ENCODE measurements at places on chromosomes 6 and 20.
A peak's percentile ranks its signal among the peaks of the same experiment; 100 is the strongest.

GRCh38 chr6:90764001-90764400 lies 177.1 kb upstream of the MAP3K7 start:
- H3K4me3 ChIP-seq = no peak overlapping the region
- no peaks in the 10 kb centered on the region for H3K36me3 ChIP-seq
- no peaks in the 10 kb centered on the region for H3K4me1 ChIP-seq
- no peak for DNase-seq
- no peak overlapping the region for H3K27ac ChIP-seq

- no peaks in the 10 kb centered on the region for H3K36me3 ChIP-seq
- H3K4me1 ChIP-seq = no peaks in the 10 kb centered on the region
- no peaks in the 10 kb centered on the region for H3K27me3 ChIP-seq
- H3K27ac ChIP-seq = no peak overlapping the region
- H3K4me3 ChIP-seq = no peak overlapping the region
- DNase-seq = no peak
These were observed 107.2 kb upstream of the CENPW start for GRCh38 chr6:126232671-126233070.

DNA sequence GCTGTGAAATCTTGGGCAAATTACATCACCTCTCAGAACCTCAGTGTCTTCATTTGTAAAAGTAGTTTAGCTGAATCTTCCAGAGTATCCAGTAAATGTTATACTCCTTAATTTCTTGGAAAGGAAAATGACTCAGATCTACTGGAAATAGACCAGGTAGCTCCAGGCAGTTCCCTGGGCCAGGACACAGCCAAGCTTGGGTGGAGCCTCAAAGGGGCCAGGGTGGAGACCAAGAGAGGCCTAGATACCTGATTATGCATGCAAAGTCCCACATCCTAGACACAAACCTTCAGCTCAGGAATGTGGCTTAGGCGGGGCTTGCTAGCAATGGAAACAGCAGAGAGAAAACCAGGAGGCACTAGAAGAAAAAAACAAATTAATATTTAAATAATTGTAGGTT lies 272.8 kb downstream of the MAFB start:
- no peak overlapping the region for H3K4me3 ChIP-seq
- H3K27me3 ChIP-seq = no peaks in the 10 kb centered on the region
- no peaks in the 10 kb centered on the region for H3K4me1 ChIP-seq

DNA sequence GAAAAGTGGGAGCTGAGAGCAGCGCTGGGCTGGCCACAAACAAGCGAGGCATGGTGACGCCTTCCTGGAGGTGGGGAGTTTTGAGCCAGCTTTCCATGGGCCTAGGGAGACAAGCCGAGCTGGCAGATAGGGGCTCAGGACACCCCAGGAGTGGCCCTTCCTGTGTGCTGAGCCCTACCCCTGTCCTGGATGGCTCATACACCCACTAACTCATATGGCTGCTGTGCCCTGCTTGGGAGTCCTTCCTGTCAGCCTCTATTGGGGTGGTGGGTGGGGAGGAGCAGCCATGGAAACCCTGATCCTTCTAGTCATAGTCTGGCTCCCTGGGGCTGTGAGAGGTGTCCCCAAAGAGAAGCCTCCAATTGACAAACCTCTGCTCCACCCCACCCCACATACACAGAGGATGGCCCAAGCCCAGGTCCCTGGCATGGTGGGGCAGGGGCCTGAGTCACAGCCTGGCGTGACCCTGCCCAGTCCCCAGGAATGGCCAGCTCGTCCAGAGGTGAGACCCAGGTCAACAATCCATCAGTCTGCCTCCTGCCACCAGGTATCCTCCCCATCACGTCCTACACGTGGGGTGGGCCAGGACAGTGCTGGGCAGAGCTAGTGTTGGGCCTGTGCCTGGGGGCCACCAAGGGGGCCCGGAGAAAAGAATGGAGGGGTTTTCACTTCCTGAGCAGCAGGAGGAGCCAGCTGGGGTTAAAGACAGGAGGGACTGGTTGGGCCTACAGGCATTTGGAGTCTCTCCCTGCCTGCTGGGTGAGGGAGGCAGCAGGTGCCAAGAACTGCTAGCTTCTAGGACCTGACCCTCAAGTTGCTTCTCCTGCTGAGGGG lies 52.2 kb downstream of the MRPL14 start:
- no peak overlapping the region for H3K4me3 ChIP-seq
- peaks cover 19% of the 10 kb centered on the region for H3K27me3 ChIP-seq
- H3K4me1 ChIP-seq = peaks cover 42% of the 10 kb centered on the region
- H3K36me3 ChIP-seq = no peaks in the 10 kb centered on the region
- peak; percentile 32 for DNase-seq
- H3K27ac ChIP-seq = no peak overlapping the region

DNA sequence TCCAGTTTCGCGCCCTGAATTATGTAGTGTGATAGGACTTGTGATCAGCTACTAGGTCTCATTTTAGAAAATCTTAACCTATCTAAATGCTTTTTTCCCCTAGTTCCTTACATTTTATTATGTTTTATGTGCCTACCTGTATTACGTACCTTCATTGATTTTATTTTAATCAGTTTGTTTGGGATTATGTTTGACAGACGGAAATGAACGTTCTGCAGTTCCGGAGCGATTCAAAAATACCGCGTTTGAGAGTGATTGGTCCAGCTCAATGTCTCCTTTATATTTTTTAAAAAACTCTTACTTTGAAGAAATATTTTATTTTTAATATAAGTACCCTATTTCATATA lies 114.3 kb upstream of the BTN3A2 start:
- DNase-seq = peak; percentile 88
- peak overlapping the region; percentile 82 for H3K4me3 ChIP-seq
- H3K27ac ChIP-seq = peak overlapping the region; percentile 99
- peaks cover 10% of the 10 kb centered on the region for H3K4me1 ChIP-seq
- no peaks in the 10 kb centered on the region for H3K27me3 ChIP-seq

DNA sequence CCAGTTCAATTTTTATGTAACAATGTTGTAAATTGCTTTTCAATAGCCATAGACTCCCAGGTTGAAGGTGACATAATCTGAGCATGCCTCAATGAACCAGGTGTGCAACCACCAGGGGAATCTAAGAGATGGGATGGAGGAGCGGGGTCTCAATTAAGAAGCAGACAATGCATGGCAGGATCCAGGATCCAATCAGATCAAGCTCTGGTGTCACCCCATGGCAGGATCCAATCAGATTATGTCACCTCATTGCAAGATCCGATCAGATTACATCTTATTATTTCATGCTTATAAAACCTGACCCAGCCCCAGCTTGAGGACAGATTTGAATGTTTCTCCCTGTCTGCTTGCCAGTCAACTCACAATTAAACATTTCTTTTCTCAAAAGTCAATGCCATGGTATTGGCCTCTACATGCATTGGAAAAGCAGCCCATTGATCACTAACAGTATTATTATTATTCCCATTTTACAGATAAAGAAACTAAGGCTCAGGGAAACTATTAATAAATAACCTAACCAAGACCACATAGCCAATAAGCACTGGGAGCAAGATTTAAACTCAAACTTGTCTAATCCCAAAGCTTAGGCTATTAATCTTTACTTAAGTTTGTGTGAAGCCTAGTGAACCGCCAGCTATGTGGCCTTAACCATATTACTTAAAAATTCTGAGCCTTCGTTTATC lies 14.3 kb upstream of the SIRT5 start:
- no peak for DNase-seq
- no peak overlapping the region for H3K27ac ChIP-seq
- H3K27me3 ChIP-seq = no peaks in the 10 kb centered on the region
- no peaks in the 10 kb centered on the region for H3K36me3 ChIP-seq
- no peak overlapping the region for H3K4me3 ChIP-seq
- no peaks in the 10 kb centered on the region for H3K4me1 ChIP-seq

DNA sequence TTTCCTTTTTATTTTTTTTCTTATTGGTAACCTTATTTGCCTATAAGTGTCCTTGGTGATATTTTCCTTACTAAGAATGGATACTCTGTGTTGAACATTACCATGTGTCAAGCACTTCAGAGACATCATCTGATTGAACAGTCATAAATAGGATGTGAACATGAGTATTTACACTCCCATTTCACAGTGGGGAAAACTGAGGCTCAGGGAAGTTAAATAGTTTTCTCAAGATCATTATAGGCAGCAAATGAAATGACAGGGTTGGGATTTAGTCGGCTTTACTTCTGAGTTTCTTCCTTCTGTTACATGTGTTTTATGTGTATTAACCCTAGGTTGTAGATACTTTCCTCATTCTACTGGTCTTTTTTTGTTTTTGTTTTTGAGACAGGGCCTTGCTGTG lies 35.3 kb downstream of the TPX2 start:
- H3K27ac ChIP-seq = no peak overlapping the region
- peaks cover 32% of the 10 kb centered on the region for H3K36me3 ChIP-seq
- no peak for DNase-seq

DNA sequence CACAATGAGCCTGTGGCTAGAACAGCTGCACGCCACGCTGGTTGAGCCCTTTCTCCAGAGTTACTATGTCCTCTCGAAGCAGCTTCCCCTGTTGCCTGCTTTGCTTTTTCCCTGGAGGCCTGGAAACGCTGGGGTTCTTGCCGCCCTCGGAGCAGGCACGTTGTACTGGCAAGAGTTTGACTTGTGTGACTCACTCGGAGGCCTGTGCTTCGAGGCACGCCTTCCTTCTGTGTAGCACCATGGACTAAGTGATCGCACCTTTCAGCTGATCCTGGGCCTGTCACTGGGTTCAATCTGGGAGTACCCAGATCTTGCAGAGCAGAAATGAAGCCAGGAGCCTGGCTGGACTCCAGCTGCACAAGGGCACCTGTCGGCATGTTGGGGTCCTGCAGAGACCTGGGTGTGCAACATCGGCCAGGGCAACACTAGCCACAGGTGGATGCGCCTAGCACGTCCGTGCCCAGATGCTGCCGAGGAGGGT lies 5.2 kb downstream of the INSM1 start:
- no peaks in the 10 kb centered on the region for H3K36me3 ChIP-seq
- DNase-seq = no peak
- no peak overlapping the region for H3K4me3 ChIP-seq
- H3K27me3 ChIP-seq = peaks cover 44% of the 10 kb centered on the region
- peaks cover 9% of the 10 kb centered on the region for H3K4me1 ChIP-seq

DNA sequence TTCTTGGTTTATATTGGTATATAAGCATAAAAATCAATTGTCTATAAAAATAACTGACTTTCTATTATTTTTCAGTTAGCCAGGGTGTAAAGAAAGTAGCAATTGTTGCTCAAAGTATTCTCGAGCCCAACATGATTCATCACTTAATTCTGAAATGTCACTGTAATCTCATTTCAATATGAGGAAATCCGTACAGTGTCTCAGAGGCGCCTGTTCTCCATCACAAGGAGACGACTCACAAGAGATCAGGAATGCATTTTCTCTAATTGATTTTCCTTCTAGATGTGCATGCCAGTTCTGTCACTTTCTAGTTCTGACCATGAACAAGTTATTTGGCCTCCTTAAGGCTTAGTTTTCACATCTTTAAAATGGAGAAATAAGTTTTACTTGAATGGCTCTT lies 753.1 kb downstream of the MAFB start:
- no peak overlapping the region for H3K27ac ChIP-seq
- no peaks in the 10 kb centered on the region for H3K4me1 ChIP-seq
- H3K4me3 ChIP-seq = no peak overlapping the region

- peak; percentile 57 for DNase-seq
- H3K36me3 ChIP-seq = no peaks in the 10 kb centered on the region
- H3K27me3 ChIP-seq = peaks cover 42% of the 10 kb centered on the region
- peak within 1 kb of the TSS; percentile 86 for H3K27ac ChIP-seq
- H3K4me3 ChIP-seq = peak within 1 kb of the TSS; percentile 34
- H3K4me1 ChIP-seq = no peaks in the 10 kb centered on the region
These were observed at the start of gene CD40 for GRCh38 chr20:46117704-46118467. CD40 (plus strand) TSS chr20:46118314; CDS start chr20:46118344, 30 bp downstream.

- DNase-seq = no peak
- H3K4me1 ChIP-seq = no peaks in the 10 kb centered on the region
- H3K27ac ChIP-seq = peak overlapping the region; percentile 31
- peak overlapping the region; percentile 33 for H3K4me3 ChIP-seq
These were observed 975 bp downstream of the BMP7 start for GRCh38 chr20:57265336-57265996.
